ENCODE measurements at places on chromosomes 6 and 20.
A peak's percentile ranks its signal among the peaks of the same experiment; 100 is the strongest.

GRCh38 chr6:17130786-17131185 lies 28.9 kb downstream of the STMND1 start:
- DNase-seq, result no peak

- DNase-seq, result peak; percentile 19
Observed at GRCh38 chr6:157227202-157228166, 95.8 kb downstream of the TMEM242 start.

DNA sequence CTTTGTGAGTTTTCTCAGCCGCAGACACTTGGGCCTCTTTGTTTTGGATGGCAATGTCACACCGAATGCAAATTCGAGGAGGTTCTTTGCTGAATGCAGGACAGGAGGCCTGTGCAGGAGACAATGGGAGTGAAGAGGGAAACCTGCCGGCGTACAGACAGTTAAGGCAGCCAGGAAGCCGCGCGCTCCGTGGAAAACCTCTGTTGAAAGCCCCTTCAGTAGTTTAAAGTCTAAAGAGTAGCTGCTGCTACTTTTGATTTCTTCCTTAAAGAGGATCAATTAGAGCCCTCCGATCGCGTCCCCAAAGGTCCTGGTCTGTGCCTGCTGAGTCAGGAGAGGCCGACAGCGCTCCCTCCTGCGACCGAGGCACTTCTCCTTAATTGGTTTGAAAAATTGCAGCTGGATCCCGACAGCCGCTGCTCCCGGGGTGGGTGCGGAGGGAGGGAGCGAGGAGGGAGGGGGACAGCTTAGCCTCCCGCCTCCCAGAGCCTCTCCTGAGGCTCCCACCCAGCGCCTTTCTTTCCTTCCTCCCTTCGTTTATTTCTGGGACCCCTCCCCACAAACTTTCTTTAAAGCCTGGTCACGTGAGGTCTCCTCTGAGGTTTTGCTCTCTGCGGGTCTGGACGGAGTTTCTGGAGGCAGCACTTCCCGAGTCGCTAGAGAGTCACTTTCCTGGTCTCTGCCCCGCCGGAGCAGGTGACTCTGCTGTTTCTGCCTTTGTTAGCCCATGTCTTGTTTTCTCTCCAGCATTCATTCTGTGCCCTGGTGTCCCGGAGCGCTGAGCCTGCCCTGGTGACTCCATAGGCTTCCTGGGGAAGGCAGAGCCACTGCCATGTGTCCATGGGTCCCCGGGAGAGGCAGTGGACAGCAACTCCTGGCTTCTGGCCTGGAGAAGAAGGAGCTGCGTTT lies 22.3 kb upstream of the RPP40 start:
- peak; percentile 66 for DNase-seq

DNA sequence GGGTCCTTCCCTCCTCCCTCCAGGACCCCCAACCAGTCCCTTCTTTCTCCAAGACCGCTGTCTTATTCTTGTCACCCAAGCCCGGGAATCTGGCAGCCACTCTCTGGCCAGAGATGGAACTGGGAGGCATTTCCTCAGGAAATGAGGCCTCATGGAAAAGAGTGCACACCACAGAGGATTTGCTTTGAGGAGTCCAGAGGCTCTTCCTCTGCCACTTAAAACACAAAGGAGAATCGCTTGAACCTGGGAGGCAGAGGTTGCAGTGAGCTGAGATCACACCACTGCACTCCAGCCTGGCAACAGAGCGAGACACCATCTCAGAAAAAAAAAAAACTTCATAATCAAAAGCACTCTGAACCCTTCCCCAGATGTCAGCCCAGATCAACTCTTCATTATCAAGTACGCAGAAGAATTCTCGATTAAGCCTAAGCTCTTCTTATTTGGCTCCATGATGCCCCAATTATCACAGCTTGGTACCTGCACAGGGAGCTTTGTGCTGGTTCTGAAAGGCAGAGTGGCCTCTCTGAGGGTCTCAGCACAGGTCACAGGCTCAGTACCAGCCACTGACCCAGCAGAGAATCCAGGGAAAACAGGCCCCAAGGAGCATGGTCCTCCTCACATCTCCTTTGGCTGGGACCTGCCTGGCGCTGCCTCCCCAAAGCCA lies 82.9 kb upstream of the MAFB start:
- DNase-seq, result no peak

DNA sequence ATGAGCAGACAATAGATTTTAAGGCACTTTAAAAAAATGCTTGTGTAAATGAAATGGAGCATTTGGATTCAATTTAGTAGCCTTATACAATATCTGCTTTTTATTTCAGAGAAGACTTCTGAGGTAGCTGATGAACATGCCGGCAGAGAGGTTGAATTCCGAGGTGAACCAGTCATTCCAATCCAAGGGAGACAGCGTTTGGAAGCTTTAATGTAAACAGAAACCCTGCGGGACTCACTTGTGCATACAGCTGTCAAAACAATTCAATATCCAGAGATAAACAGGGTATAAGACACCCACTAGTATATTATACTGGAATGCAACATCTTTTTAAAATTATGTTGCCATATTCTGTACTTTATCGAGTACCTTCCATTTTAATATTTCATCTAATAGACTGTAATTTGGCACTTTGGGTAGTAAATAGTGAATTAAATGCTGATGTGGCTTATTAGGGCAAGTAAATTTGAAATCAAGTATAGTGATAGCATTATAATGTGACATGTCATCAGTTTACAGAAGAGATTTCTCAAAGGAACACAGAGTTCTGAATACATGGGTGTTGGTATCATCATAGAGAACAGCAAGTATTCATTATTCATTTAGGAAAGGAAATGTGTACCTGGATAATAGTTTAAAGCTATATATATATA lies 347.7 kb downstream of the PRKN start:
- DNase-seq, result no peak

DNA sequence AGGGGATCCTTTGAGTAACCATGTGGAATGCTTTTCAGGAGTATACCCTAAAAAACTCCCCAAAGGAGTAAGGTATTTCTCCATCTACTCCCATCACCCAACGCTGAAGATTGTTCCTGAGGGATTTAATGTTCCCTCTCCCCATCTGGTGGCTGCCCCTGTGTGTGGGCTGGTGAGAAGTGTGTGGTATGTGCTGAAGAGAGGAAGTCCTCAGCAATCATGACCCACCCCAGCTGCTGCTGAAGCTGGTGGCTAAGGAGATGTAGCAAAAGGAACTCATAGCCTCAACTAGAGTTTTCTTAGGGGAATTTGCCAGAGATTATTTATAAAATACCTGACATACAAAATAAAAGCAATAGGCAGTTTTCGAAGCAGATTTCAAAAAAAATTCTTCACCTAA lies 114.3 kb upstream of the JAG1 start:
- DNase-seq, result peak; percentile 11

DNA sequence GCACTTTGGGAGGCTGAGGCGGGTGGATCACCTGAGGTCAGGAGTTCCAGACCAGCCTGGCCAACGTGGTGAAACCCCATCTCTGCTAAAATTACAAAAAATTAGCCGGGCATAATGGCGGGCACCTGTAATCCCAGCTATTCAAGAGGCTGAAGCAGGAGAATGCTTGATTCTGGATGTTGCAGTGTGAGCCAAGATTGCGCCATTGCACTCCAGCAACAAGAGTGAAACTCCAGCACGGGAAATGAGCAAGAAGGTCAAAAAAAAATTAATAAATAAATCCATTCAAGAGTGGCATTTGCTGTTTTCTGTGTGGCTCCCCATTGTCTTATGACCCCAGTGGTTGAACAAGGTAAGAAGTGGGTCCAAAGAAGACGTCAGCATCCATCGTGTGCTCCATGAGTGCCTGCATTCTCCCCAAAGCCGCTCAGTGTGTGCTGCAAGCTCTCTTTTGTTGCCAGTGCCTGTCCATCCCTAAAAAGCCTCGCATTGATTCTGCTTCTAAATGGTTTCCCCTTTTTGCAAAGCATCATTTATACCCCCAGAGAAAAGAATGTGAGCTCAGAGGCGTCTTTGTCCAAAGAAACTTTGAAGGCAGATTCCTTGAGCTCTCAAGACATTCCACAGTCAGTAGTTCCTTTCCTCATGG lies 38.8 kb upstream of the MAP3K4 start:
- DNase-seq, result no peak

GRCh38 chr6:155126727-155127439 lies 131.8 kb downstream of the TIAM2 start:
- DNase-seq, result no peak

GRCh38 chr6:169950558-169950957 lies 199.1 kb downstream of the ERMARD start:
- DNase-seq, result peak; percentile 41

DNA sequence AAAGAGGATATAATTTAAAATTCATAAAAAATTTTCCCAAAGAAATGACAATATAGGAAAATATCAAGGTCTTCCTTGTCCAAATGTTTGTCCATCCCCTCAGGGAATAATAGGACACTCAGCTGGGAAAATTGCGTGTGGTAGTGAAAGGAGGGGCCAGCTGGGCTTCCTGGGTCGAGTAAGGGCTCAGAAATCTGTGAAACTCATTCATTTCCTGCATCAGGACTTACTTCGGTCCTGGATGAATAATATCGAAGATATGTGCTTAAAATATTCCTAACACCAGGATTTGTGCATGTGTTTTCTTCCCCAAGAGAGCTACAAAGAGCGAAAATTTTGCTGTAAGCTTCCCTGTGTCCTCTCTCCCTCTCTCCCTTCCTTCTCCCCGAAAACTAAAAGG lies 118.2 kb upstream of the GJE1 start:
- DNase-seq, result no peak

DNA sequence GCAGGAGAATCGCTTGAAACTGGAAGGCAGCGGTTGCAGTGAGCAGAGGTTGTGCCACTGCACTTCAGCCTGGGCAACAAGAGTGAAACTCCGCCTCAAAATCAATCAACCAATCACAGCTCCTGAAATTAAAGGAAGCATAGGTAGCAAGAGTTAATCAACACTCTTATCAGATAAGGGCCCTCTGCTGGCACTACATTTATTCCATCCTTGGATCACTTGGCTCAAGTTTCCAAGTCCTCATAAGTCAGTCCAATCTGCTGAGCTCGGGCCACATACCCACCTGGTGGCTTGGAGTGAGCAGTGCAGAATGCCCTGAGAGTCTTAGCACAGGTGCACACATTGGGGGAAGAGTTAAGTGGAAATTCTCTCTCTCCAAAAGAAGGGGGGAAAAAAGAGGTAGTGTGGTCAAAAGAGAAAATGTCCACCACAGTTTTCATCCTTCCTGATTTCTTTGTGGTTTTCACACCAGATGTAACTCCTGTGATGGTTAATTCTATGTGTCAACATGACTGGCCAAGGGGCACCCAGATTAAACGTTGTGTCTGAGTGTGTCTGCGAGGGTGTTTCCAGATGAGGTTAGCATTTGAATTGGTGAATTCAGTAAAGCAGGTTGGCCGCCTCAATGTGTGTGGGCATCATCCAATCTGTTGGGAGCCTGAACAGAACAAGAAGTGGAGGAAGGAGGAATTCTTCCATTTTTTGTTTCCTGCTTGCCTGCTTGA lies 14.2 kb upstream of the FAM8A1 start:
- peak; percentile 23 for DNase-seq

- no peak for DNase-seq
Observed at GRCh38 chr6:144211160-144211559, 60.8 kb downstream of the STX11 start.

DNA sequence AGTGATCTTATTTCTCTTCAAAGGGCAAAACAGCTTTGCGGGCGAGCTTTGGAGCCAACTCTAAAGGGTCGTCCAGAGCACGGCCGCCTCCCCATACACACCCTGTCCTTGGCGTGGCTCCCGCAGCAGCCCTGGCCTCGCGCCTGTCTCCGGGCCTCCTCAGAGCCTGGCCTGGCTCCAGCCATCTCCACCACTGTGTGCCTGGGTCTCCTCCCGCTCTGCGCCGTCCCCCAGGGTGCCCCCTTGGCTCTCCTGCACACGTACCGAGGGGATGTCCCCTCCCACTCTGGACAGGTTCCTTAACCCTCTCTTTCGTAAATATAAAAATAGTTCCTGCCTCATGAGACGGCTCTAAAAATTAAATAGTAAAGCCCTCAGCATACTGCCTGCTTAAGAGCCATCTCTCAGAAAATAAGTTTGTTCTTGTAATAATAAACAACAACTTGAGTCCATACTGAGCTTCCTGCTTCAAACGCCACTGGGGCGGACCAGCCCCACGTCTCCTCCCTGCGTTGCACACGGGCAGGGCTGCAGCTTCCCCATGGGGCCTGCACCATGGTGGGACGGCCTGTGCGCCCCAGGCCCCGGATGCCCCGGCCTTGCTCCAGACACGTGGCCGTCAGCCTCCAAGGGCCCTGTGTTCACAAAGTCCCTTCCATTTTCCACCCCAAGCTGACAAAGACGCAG lies 226.2 kb downstream of the TTLL2 start:
- DNase-seq, result no peak

GRCh38 chr20:32296819-32297420 lies 19.5 kb downstream of the KIF3B start:
- DNase-seq, result no peak

DNA sequence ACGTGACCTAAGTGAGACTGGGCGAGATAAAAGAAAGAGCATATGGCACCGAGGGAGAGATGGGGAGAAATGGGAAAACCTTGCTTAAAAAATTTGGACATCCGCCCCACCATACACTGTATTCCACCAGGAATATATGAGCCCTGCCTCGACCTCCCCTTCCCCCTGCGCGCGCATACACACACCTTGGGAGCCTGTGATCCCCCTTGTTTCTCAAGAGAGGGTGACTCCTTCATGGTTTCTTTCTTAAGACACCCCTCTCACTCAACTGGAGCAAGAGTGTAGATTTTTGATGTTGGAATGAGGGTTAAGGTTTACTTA lies 480 bp downstream of the ABCF1 start:
- DNase-seq, result no peak

DNA sequence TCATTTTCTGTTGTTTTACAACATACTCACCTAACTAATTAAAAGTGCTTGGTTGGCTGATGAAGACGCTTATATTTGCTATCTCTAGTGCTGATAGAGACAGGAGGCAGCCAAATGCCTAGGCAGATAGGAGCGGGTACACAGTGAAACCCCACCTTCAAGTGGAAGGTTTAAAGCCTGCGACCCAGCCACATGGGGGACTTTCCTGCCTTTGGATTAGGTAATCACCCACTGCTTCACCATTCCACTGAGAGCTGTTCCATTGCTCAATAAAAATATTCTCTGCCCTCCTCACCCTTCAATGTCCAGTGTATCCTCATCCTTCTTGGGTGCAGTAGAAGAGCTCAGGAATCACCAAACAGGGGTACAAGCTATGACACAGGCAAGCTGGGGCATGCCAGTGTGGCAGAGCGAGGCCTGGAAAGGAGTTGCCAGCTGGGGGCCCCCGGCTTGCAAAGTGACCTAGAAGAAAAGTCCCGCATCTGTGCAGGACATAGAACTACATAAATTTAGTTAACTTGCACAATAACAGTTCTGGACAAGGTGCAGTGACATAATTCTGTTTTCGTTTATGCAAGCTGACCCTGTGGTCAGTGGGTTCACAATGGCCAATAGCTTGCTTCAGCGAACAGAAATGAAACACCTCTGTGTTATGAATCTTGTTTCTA lies 112.0 kb upstream of the MLIP start:
- DNase-seq, result no peak

DNA sequence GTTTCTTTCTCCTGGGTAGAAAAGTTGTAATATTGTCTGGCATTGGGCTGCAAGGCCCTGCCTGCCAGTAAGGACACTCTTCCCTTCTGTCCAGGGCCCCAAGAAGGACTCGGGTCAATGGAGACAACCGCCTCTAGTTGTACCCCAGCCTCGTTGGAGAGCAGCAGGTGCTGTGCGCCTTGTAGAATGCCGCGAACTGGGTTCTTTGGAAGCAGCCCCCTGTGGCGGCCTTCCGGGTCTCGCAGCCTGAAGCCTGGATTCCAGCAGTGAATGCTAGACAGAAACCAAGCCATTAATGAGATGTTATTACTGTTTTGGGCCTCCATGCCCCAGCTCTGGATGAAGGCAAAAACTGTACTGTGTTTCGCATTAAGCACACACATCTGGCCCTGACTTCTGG lies 37.0 kb downstream of the PLCG1 start:
- no peak for DNase-seq

- DNase-seq, result no peak
Observed at GRCh38 chr6:154567695-154568220, 57.3 kb upstream of the CNKSR3 start.

GRCh38 chr6:1931817-1932216 lies 313.6 kb downstream of the GMDS start:
- DNase-seq, result no peak

Measured in suppressor macrophage (primary cell).